Lung (tissue), 17 donors: ENCODE measurements at places on chromosomes 6 and 20. TPM values are rescaled to one million over a fixed set of nuclear protein-coding genes. Genes with fewer than 3 reads are reported as not detected.

DNA sequence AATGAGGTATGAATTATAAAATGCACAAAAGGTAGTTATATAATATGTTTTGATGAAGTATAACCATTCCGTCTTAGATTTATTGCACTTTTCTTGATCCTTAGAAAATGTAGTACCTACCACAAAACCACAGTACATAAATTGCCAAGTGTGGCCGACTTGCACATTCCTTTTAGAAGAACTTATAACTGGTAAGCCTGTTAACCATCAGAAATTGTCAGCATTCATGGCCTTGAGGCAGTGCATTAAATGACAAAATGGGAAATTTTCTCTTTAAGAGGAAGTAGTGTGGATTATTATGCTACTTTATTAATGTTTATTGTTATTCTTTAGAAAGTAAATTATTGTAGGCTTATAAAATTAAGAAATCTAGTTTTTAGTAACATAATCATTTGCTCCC, 29.6 kb downstream of the TAB2 start:
- DNase-seq: no peak
- no peak overlapping the region for H3K4me3 ChIP-seq
- no peak overlapping the region for H3K27ac ChIP-seq
- no peaks in the 10 kb centered on the region for H3K27me3 ChIP-seq

DNA sequence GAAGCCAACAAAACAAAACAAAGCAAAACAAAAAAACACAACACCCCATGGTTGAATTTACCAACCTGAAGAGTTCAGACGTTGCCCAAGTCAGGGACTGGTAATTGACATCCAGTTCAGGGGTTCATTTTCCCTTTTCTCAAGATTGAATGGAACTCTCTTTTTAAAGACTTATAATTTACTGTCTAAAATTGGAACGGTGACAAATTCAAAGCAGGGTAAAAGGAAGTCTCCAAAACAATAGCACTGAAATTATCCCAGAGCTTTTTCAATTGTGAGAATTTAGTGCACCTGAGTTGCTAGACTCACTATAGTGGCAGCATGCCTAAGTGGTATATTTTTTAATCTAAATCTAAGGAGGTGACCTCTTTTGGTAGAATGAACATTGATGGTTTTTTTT, 90.9 kb upstream of the PREP start:
- no peaks in the 10 kb centered on the region for H3K27me3 ChIP-seq
- peaks cover 20% of the 10 kb centered on the region for H3K4me1 ChIP-seq

DNA sequence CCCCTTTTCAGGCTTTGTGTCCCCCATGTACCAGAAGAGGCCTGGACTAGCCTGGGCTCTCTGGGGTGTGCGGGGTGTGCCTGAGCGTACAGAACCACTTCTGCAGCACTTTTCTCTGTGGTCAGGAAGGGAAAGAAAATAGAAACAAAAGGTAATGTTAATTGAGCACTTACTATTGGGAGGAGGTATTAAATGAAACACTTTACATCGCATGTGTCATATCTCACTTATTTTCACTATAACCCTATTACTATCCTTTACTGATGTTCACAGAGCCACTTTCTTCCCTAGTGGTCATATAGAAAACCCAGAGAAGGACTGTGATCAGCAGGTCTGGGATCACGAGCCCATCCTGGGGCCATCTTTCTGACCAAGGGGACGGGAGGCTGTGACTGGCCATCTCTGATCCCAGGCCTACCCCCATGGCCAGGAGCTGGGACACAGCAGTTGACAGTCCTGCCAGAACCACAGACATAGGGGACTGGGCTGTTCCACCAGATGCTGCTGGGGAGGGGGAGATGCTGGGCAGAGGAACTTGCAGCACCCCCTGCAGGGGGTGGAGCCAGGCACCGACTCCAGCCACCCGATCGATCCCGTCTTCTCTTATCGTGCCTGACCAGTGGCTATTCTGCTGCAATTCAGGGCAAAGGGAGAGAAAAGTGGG, 107.6 kb downstream of the VEGFA start:
- H3K27me3 ChIP-seq: no peaks in the 10 kb centered on the region
- no peak overlapping the region for H3K27ac ChIP-seq
- H3K36me3 ChIP-seq: no peaks in the 10 kb centered on the region
- DNase-seq: no peak
- no peak overlapping the region for H3K4me3 ChIP-seq

GRCh38 chr20:31894980-31895675, 24.7 kb downstream of the TTLL9 start:
- peak; percentile 11 for DNase-seq
- no peaks in the 10 kb centered on the region for H3K27me3 ChIP-seq
- no peak overlapping the region for H3K27ac ChIP-seq
- H3K36me3 ChIP-seq: no peaks in the 10 kb centered on the region

GRCh38 chr6:105136431-105137350, 43.1 kb downstream of the POPDC3 start:
- DNase-seq: peak; percentile 73
- no peaks in the 10 kb centered on the region for H3K36me3 ChIP-seq
- H3K4me1 ChIP-seq: no peaks in the 10 kb centered on the region
- H3K27me3 ChIP-seq: peaks cover 2% of the 10 kb centered on the region
- peak overlapping the region; percentile 99 for H3K27ac ChIP-seq

DNA sequence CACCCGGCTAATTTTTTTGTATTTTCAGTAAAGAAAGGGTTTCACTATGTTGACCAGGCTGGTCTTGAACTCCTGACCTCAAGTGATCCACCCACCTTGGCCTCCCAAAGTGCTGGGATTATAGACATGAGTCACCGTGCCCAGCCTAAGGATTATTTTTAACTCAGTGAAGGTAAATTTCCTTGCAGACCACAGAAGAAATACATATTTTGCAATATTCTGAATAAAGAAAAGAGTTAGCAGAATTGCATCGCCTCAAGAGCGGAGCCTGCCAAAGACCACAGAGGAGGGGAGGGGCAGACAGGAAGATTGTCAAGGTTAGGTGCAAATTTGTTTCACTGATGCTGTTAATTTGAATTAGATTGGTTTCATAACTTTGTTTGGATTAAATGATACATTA, 47.4 kb downstream of the SOD2 start:
- no peak overlapping the region for H3K4me3 ChIP-seq
- no peak for DNase-seq
- H3K36me3 ChIP-seq: no peaks in the 10 kb centered on the region

DNA sequence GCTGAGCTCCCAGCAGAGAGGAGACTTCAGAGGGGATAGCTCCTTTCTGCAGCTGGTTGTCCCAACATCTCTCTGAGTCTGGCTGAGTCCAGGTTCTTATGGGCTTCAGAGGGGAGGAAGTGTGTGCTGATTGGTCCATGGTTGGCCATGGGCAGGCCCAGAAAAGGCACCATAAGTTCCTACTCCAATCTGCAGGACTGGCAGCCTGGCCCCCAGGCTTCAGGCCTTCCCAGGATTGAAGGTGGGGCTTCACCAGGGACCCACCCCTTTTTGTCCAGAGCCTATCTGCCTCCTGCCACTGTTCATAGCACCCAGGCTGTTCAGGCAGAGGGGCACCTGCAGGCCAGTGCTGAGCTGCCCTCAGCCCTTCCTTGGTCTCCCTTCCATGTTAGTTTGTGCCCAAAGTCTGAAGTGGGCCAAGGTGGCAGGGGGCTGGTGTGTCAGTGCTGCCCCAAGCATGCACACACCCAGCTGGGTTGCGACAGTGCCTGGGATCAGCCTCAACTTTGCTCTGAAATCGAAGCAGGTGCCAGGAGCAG, 21.6 kb upstream of the TOP1 start:
- no peaks in the 10 kb centered on the region for H3K36me3 ChIP-seq
- no peak for DNase-seq
- H3K27me3 ChIP-seq: no peaks in the 10 kb centered on the region
- H3K4me1 ChIP-seq: peaks cover 39% of the 10 kb centered on the region
- H3K27ac ChIP-seq: peak overlapping the region; percentile 7

DNA sequence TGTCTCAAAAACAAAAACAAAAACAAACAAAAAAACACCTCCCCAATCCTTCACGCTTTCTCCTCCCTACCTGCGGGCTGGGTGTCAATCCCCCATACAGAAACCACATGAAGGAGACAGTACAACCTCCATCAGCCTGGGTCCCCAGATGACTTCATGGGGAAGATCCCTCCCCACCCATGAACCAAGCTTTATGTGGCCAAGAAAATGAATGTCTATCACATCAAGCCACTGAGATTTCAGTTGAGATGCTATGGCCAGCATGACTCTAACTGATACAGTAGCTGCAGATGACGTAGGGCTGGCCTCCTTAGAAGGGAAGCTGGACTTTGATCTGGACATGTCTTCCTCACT, 21.2 kb upstream of the BNIP5 start:
- no peaks in the 10 kb centered on the region for H3K4me1 ChIP-seq
- H3K36me3 ChIP-seq: no peaks in the 10 kb centered on the region
- H3K4me3 ChIP-seq: no peak overlapping the region
- H3K27ac ChIP-seq: no peak overlapping the region
- no peaks in the 10 kb centered on the region for H3K27me3 ChIP-seq

- H3K27me3 ChIP-seq: no peaks in the 10 kb centered on the region
- H3K4me3 ChIP-seq: no peak overlapping the region
- H3K27ac ChIP-seq: no peak overlapping the region
- peaks cover 6% of the 10 kb centered on the region for H3K4me1 ChIP-seq
These were observed 17.2 kb upstream of the VNN1 start for GRCh38 chr6:132731086-132731485.

- DNase-seq: no peak
- no peak overlapping the region for H3K4me3 ChIP-seq
- H3K4me1 ChIP-seq: no peaks in the 10 kb centered on the region
- no peak overlapping the region for H3K27ac ChIP-seq
- no peaks in the 10 kb centered on the region for H3K27me3 ChIP-seq
These were observed 58.0 kb downstream of the APCDD1L start for GRCh38 chr20:58457083-58457695.

SOX18 gene
- polyA plus RNA-seq: 31.7 TPM

UNC5CL gene
- 1.8 TPM for polyA plus RNA-seq

RSPH9 gene
- polyA plus RNA-seq: 3.8 TPM

ASXL1 gene
- polyA plus RNA-seq: 27.0 TPM

TINAG gene
- not detected for polyA plus RNA-seq
